ENCODE measurements at places on chromosomes 13 and 19. TPM values are rescaled to one million over a fixed set of nuclear protein-coding genes. Genes with fewer than 3 reads are reported as not detected.

FBXO27 gene
- total RNA-seq = 14.0 TPM

SPRED3 gene
- 5.6 TPM for total RNA-seq

OR7C1 gene
- total RNA-seq = 0.06 TPM

FARSA gene
- 77.4 TPM for total RNA-seq

ZNF101 gene
- 10.6 TPM for total RNA-seq

ERICH4 gene
- total RNA-seq = not detected

PRR20A gene
- total RNA-seq = not detected

CLIP3 gene
- 6.3 TPM for total RNA-seq

MBD3L2 gene
- total RNA-seq = not detected

All from LHCN-M2 (cell line).